ENCODE measurements at places on chromosomes 4 and X. TPM values are rescaled to one million over a fixed set of nuclear protein-coding genes. Genes with fewer than 3 reads are reported as not detected.

GRCh38 chr4:8039290-8039689 is 99.6 kb upstream of the AFAP1 start:
- H3K4me1 ChIP-seq = peaks cover 11% of the 10 kb centered on the region
- no peak for DNase-seq
- H3K27ac ChIP-seq = no peak overlapping the region
- H3K36me3 ChIP-seq = no peaks in the 10 kb centered on the region
- H3K4me3 ChIP-seq = no peak overlapping the region
- peaks cover 4% of the 10 kb centered on the region for H3K27me3 ChIP-seq

- H3K27me3 ChIP-seq = no peaks in the 10 kb centered on the region
- H3K27ac ChIP-seq = peak overlapping the region; percentile 89
These were observed 4.0 kb upstream of the ZFX start for GRCh38 chrX:24145303-24146186.

- no peak overlapping the region for H3K4me3 ChIP-seq
- DNase-seq = no peak
- no peak overlapping the region for H3K27ac ChIP-seq
- H3K4me1 ChIP-seq = no peaks in the 10 kb centered on the region
These were observed 126.2 kb upstream of the ANXA10 start for GRCh38 chr4:167966143-167966542.

DNA sequence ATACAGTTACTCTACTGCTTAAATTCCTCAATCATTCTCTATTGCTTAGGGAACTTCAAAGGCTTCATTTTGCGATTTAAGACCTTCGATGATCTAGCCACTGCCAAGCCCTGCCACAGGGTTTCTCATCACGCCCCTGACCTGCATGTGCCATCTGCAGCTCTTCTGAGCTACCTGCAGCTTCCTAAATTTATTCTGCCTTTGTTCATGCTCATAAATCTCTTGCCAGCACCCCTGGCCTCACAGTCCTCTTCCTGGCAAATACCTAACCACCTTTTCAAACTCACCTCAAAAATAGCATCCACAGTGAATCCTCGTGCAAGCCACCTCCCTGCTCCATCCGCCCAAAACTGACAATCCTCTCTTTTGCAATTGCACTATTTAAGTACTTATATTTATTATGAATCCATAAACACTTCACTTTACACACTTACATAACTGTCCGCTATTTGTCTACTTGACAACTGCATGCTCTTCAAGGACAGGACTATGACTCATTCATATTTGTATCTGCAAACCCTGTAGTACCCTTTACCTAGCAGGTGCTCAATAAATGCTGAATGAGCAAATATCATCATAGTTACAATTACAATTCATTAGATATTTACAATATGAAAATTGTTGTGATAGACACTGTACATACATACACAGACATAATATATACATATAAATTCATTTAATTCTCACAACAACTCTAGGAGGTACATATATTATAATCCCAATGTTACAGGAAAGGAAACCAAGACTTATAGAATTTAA is 280.0 kb upstream of the RASGEF1B start:
- no peaks in the 10 kb centered on the region for H3K36me3 ChIP-seq
- no peak overlapping the region for H3K27ac ChIP-seq
- peaks cover under 1% of the 10 kb centered on the region for H3K4me1 ChIP-seq

- H3K4me3 ChIP-seq = no peak overlapping the region
- H3K36me3 ChIP-seq = no peaks in the 10 kb centered on the region
- DNase-seq = no peak
- H3K27me3 ChIP-seq = no peaks in the 10 kb centered on the region
These were observed 455.4 kb downstream of the PCDH18 start for GRCh38 chr4:137076908-137077307.

- peak; percentile 83 for DNase-seq
- H3K4me3 ChIP-seq = peak within 1 kb of the TSS; percentile 91
- peak within 1 kb of the TSS; percentile 96 for H3K27ac ChIP-seq
- no peaks in the 10 kb centered on the region for H3K36me3 ChIP-seq
- H3K4me1 ChIP-seq = peaks cover 18% of the 10 kb centered on the region
These were observed at the start of gene FAT4 for GRCh38 chr4:125314676-125315575. TSS of gene FAT4 (plus strand) at chr4:125314955. CDS start at chr4:125316412, 1,457 bp downstream.

The HTN3 gene
- total RNA-seq = not detected
